Subcutaneous adipose tissue (tissue), 4 donors: ENCODE measurements at places on chromosomes 5 and 9. TPM values are rescaled to one million over a fixed set of nuclear protein-coding genes. Genes with fewer than 3 reads are reported as not detected.

The ZFP2 gene
- total RNA-seq = 1.8 TPM

The PCDHA1 gene
- total RNA-seq = not detected

The IL13 gene
- total RNA-seq = not detected

The C5orf58 gene
- total RNA-seq = 2.3 TPM

The CDH6 gene
- total RNA-seq = 1.3 TPM

The GRM6 gene
- total RNA-seq = not detected
